ENCODE measurements at places on chromosomes 13 and 19.

- no peak for DNase-seq
Observed at GRCh38 chr13:39603424-39603947, 493 bp upstream of the LHFPL6 start.

DNA sequence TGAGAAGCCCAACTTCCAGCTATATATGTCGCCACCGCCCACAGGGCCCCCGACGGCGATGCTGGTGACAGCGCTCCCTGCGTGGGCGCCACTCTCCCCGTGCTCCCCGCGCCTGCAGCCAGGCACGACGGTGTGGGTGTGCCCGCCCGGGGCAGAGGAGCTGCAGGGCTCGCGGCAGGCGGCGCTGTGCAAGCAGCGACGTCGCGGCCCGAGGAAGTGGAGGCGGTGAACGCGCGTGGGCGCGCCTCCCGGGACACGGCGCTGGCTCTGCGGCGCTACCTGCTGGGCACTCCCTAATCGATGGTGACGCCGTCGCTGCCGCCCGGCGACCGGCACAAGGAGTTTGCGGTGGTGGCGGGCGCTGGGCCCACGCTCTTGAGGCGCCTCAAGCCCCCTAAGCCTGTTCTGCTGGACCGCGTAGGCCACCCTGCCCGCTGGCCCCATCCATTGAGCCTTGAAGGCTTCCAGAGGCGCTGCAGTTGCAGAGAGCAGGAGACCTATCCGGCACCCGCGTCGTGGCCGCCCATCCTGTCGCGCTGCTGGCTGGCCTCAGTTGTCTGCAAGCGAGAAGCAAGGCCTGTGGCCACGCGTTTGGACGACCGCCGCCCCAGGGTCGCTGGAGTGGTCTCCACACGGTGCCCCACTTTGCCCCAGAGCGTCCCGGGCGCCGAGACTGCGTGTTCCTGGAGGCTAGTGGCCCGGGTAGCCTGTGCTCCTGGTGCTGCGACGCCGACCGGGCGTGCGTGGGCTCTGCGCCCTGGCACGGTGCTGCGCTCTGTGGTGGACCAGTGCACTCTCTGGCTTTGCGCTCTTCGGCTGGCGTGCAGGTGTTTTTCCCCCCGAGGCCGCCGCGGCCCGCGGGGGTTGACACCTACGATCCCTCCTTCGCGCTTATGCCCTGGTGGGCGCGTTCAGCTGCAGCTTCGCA, 23.1 kb downstream of the LRFN3 start:
- no peak for DNase-seq

DNA sequence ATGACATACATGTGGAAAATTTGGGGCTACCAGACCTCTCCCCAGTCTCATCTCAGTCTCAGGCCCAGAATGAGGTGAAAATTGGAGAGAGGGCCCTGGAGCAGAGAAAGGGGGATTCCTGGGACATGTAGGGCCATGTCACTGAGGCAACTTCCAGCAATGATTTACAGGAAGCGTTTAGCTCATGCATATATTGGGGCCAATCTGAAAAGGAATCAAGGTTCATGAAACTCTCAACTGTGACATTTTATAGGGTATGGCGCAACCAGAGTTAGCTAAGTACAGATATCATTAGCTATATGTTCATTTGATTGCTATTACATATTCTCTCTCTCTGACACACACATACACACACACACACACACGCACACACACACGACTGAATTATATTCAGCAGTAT, 86.3 kb downstream of the RNASEH2B start:
- DNase-seq: no peak

- no peak for DNase-seq
Observed at GRCh38 chr19:17490411-17490810, 20.1 kb downstream of the SLC27A1 start.

DNA sequence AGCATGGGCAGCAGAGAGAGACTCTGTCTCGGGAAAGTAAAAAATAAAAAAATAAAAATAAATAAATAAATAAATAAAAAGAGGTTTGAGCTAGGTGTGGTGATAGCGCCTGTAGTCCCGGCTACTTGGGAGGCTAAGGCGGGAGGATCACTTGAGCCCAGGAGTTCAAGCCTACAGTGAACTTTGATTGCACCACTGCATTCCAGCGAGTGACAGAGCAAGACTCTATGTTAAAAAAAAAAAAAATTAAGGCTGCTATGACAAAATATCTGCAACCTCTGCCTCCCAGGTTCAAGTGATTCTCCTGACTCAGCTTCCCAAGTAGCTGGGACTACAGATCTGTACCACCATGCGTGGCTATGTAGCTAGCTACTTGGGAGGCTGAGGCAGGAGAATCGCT, 3.2 kb upstream of the DENND1C start:
- DNase-seq: no peak

DNA sequence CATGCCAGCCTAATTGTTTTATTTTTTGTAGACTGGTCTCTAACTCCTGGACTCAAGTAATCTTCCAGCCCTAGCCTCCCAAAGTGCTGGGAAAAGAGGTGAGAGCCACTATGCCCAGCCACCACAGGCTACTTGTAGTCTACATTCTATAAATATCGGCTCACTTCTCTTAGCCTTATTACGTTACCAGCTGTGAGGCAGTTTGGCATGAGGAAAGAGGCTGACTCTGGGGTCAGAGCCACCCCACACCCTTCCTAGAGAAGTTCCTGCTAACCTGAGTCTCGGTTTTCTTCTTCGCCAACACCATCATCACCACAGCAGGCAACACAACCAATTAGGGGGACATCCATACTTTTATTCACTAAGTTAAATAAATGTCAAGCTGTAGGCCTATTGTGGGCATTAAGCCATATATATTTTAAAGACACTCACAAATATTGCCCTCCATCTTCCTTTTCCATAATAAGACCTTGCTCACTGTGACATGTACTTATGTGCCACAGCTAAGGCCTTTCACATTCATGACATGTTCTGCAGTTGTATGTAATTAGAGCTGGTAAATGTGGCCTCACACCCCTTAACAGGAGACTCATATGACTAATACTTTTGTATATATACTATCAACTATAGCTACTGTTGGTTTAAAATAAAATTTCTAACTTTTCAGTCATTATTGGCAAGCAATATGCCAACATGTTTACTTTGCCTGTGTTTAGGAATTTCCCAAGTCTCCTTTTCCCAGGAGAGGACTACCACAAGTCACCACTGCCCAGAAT, 5.7 kb downstream of the SLC25A30 start:
- DNase-seq: no peak

- no peak for DNase-seq
Observed at GRCh38 chr13:112475889-112476288, 99.7 kb downstream of the SPACA7 start.

DNA sequence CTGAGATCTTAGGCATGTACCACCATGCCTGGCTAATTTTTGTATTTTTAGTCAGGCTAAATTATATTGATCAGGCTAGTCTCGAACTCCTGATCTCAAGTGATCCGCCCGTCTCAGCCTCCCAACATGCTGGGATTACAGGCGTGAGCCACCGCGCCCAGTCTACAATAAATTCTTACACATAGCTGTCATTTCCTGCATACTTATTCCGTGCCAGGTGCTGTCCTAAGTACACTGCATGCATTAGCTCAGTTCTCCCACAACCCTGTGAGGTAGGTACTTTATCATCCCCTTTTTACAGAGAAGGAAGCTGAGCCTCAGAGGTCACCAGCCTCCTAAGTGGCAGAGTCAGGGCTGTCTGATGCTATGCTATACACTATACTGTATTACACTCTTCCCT, 7.2 kb upstream of the RHPN2 start:
- no peak for DNase-seq

DNA sequence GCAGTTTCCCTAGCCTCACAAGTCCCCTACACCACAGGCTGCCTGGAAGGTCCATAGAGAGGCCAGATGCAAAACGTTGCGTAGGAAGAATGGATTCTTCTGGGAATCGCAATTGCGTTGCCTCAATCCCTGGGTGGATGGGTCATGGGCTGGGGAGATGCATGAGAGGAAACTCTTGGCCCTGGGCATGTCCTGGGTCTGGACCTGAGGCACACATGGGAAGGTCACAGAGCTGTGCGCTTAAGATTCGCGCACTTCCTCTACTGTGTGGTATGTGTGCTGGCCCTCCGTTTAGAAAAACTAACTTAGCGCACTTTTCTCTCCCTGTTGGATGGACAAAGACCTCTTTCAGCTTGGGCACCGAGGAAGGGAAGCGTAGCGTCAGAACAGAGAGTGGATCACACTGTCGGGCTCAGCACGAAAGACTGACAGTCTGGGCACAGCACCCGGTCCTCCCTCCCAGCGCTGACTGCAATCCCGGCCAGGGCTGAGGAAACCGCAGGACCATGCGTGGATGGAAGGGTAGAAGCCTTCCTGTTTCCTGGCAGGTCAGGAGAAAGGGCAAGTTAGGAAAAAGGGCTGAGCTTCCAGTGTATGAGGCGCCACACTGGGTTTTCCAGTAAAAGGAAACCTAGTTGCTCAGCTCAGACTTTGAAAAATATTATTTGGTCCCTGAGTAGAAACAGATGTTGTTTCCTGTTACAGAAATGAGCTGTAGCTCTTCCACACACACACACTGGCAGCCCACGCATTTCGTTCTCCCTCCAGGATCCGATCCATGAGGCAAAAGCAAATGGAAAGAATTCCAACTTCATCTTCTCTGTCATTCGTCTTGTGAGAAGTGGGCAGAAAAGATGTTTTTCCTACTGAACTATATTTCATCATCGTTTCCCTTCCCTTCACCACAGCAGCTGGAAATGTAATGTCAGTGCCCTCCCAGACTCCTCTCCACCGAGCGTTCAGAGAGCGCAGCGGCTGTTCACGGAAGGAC, 86.0 kb downstream of the ING1 start:
- DNase-seq: no peak

DNA sequence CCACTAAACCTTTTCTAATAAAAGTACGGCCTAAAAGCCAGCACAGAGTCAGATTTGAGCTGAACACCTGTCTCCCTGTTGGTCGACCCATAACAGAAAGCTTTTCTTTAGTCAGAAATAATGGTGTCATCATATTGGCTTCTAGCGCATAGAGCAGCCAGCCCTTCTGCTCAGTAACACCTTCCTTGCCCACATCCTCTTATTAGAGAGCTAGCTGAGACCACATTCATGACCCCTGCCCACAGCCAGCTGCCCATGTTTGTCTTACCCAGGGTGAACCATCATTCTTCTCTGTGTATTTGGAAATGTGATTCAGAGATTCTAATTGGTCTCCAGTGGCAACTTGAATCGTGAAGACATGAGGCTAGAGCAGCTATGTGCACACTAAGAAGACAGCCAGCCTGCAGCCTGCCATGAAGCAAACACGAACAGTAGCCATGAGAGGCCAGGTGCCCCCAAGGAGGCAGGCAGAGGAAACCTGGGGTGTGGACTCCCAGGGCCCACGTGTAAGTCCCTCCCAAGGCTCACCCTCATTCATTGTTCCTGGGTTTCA, 82.3 kb upstream of the PDCD5 start:
- DNase-seq: no peak

DNA sequence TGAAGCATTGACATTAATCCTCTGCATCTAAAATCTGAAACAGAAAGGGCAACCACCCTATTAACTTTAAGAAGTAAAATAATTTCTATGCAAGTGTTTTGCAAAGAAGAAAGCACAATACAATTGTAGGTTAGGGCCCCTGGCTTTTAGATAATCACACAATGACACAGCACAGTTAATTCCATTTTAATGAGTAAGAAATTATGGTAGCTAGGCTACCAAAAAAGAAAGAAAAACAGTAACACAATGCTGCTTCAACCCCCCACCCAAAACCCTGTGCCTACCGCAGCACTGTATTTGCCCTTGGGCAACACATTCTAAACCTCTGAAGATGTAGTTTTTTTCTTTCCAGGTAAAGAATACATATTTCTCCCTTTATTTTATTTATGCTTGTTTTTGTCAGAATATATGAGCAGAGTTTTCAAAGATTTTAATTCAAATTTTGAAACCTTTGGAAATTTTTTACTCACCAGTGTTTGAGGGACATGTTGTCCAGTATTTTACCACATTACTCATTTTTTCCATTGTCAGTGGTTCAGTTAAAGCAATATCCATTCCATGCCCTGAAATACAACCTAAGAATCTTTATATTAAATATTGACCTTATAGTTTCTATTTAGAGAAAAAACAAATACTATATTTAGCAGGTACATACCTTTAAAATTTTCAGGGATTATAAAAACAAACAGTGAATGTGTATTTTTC, 21.1 kb downstream of the SOHLH2 start:
- no peak for DNase-seq

- no peak for DNase-seq
Observed at GRCh38 chr13:78258304-78258703, 339.7 kb upstream of the EDNRB start.

- DNase-seq: no peak
Observed at GRCh38 chr19:4707956-4708650, 15.5 kb downstream of the DPP9 start.

All from NCI-H1105 (cell line).